Activated CD4-positive, CD25-positive, alpha-beta regulatory T cell treated with anti-CD3 and anti-CD28 coated beads, Interleukin-2, amount 50 U/mL, for 16 hours (primary cell): ENCODE measurements at places on chromosomes 7 and 10.

- DNase-seq = no peak
Measured at GRCh38 chr10:48391994-48392393, 85.5 kb downstream of the MAPK8 start.

DNA sequence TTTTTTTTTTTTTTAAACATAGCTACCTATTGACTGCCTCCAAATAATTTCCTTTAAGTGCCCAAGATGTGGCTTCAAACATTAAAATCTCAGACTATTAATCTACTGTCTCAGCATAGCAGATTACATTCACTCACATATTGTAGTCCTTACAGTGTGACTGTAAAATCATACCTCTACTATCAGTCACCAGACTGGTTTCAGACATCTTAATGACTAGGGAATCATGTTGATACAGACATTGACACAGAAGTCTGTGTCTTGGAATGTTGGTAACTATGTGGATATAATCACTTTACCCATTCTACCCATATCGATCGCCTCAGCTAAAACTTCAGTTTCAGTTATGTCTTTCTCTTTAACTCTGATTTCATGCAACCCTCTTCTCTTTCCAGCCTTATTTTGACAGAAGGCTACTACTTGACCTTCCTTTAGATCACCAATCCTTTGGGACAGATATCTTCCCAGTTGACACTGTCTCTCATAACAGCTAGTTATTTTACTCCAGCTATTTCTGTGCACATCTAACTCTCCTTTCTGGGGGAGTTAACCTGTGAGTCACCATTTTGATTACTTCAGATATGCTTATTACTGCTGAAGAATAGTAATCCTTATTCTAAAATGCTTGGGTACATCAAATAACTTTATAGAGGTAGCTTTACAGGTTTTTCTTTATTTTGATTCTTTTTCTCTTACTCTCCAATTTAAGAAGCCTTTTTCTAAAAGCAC is 7.0 kb downstream of the TNKS2 start:
- DNase-seq = no peak

- DNase-seq = no peak
Measured at GRCh38 chr10:131961047-131961776, 20.5 kb downstream of the BNIP3 start.

DNA sequence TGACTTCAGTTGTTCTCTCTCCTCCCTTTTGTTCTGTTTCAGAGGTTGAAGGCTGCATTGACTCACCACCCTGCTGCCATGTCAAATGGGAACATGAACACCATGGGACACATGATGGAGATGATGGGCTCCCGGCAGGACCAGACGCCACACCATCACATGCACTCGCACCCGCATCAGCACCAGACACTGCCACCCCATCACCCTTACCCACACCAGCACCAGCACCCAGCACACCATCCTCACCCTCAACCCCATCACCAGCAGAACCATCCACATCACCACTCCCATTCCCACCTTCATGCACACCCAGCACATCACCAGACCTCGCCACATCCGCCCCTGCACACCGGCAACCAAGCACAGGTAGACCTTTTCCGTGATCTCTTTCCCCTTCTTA is 154.0 kb downstream of the TRIL start:
- DNase-seq = no peak

DNA sequence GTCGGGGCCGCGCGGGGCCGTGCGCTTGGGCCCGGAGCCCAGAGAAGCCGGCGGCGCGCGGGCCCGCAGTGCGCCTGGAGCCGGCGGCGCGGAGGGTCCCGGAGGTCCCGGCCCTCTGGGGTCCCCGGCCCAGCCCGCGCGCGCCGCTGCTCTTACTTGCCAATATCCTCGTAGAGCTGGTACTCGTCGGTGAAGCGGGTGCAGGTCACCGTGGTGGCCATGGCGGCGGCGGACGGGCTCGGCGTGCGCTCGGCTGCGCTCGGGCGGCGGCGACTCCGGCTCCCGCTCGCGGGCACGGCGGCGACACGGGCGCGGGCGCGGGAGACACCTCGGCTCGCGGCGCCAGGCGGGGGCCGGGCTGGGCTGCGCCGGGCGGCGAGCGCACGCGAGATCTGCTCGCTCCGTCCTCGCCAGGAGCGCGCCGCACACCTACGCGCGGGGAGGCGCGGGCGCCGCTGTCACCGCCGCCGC is at the start of gene CAMK2B:
TSS of gene CAMK2B (minus strand) at position 394 of the 471 bp plus-strand sequence. CDS start at position 221, 173 bp downstream.
- no peak for DNase-seq

- DNase-seq = no peak
Measured at GRCh38 chr7:309586-310228, 19.7 kb downstream of the FOXL3 start.

GRCh38 chr7:91771394-91771793 is 109.1 kb downstream of the MTERF1 start:
- no peak for DNase-seq

- no peak for DNase-seq
Measured at GRCh38 chr7:117009705-117010361, 56.5 kb downstream of the ST7 start.

DNA sequence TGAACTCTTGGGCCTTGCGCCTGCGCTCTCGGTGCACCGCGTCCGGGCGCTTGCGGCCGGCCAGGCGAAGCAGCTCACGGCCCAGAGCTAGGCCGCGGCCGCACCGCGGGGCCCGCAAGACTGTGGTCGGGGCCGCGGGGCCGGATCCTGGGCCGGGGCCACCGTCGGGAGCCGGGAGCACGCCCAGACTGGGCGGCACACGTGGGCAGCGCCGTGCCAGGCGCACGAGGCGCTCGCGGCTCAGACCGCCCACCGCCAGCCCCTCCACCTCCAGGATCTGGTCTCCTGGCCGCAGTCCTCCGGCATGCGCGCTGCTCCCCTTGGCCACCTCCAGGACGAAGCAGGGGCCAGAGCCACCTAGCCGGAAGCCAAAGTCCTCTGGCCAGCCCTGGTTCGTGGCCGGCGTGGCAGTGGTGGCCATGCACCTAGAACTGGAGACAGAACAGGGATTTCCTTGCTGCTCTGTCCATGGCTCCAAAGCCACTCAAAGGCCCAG is at the start of gene GRID2IP:
TSS of gene GRID2IP (minus strand) at position 446 of the 496 bp plus-strand sequence. CDS start at position 421, 25 bp downstream.
- DNase-seq = no peak

GRCh38 chr10:29689001-29689400 is 54.2 kb upstream of the SVIL start:
- DNase-seq = no peak

GRCh38 chr7:155962191-155962967 is 150.1 kb upstream of the SHH start:
- no peak for DNase-seq

DNA sequence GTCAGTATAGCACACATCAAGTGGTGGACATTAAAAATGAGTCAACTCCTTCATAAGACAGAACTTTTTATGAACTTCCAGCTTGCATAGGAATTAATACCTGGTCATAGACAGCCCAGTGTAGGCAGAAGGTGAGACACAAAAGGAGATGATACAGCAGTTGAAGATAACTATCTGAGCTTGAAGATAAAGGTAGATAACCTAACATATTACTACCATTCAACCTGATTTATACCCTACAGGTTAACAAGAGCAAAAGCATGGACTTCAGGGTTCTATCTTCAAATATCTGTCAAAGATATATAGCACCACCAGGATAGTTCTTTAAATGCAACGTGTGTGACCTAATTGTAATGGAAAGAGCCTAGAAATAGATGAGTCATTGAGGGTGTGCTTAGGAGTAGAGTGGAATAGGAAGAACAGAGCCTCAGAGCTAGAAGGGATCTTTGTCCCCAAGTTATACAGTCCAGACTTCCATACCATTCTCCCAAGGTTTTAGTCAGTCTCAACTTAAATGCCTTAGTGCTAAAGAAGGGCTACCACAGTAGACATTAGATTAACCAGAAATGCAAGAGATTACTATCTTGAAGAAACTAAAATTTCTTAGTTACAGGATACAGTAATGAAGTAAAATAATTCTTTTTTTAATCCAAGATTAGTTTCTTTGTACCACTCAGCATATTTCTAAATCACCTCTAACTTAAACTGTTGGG is 9.2 kb downstream of the ZNF800 start:
- no peak for DNase-seq

DNA sequence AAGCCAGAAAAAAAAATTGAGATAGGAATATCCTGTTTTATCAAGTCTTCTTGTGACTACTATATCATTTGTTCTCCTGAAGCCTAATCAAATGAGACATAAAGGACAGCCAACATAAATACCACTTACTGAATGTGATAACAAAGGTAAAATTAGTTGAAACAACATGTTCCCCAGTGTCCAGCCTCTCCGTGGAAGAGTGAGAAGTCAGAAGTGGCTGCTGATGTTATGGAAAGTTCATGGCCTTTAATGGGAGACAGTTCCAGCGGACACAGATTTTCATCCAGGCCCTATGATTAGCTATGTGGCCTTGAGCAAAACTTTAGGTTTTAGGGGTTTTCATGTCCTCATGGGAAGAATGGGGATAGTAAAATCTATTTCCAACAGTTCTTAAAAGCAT is 724.3 kb downstream of the SUGCT start:
- no peak for DNase-seq

GRCh38 chr7:155764438-155764793 is 47.8 kb downstream of the SHH start:
- DNase-seq = no peak

GRCh38 chr10:100184840-100185239 is 989 bp downstream of the ERLIN1 start:
- DNase-seq = no peak

DNA sequence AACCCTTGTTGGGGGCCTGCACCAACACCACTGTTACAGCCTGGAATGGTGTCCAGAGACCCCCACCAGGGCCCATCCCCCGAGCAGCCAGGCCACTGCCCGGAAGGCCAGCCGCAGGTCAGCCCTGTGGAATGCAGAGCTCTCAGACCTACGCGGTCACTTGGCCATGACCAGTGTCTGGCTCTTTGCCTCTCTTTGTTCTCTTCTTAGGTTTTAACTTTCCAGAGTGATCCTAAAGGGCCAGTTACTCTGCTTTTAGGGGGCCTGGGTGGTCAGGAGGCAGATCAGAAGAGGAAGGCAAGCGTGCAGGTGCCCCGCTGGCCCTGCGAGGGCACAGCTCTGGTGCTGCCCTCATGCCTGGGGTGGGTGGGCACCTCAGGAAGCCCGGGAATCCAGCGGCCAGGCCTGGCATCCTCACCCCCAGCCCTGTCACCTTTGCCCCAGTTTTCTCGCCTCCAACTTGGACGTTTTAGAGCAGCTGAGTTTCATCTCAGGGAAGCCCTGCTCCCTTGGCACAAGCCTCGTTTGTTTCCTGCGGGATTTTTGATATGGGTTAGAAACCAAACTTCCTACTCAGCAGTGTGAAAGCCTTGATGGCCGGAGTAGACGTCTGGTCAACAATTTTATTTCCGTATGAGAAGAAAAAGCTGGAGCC is 62.5 kb upstream of the CHST15 start:
- DNase-seq = no peak

- no peak for DNase-seq
Measured at GRCh38 chr10:1526436-1527055, 210.8 kb downstream of the ADARB2 start.

- DNase-seq = no peak
Measured at GRCh38 chr10:133131053-133131452, 29.0 kb upstream of the KNDC1 start.

- no peak for DNase-seq
Measured at GRCh38 chr10:116298586-116298985, 25.6 kb upstream of the GFRA1 start.

GRCh38 chr10:100481462-100482081 is 18.8 kb downstream of the WNT8B start:
- peak; percentile 84 for DNase-seq

DNA sequence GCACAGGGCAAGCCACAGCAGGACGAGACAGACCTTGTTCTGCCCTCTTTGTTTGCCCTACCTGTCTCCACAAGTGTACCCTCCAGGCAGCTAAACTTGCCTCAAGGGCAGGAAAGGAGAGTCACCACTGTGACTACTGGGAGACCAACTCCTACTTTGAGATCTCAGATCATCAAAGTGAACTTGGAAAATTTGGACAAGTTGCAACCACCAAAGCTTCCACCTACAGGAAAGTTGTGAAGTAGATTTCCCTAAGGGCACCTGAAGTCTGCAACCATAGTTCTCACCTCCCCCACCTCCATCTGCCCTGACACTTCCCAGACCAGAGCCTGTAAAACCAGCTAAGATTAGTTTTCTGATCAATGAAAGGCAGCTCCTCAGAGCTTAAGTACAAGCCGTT is 2.5 kb upstream of the WDR91 start:
- DNase-seq = no peak

DNA sequence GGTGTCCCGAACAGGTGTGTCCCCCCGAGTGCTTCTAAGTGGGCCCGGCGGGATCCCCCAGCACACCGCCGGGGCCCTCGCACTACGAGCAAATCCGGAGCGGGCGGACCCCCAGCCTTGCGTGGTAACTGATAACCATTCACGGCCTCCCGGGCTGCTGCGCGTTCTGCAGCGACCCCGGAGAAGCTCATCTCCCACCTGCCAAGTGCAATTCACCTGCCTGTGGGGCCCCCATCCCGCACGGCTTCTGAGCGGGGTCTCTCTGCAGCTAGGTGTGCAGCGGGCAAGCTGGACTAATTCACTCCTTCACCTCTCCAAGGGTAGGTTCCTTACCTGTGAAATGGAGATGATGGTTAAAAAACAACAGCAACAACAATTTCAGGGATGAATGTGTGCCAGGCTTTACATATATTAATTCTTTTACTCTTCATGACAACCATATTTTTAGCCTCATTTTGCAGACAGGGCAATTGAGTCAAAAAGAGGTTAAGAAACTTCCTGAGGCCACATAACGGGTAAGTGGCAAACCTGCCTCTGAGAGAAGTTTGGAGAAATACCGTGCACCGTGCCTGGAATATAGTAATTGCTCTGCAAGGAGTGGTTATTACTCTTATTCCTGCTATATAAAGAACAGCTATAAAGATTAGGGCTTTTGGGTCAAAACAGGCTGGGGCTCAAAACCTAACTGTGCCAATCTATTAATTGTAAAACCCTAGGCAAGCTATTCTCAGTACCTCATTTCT is 652 bp upstream of the PODXL start:
- no peak for DNase-seq

GRCh38 chr7:29045258-29046086 is 87.3 kb upstream of the TRIL start:
- no peak for DNase-seq

DNA sequence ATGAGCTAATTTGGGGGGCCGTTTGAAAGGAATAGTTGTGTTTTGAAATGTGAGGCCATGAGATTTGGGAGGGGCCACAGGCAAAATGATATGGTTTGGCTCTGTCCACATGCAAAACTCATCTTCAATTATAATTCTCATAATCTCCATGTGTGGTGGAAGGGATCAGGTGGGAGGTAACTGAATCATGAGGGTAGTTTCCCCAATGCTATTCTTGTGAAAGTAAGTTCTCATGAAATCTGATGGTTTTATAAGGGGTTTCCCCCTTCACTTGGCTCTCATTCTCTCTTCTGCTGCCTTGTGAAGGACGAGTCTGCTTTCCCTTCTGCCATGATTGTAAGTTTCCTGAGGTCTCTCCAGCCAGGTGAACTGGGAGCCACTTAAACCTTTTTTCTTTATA is 490.8 kb upstream of the GRM3 start:
- no peak for DNase-seq

DNA sequence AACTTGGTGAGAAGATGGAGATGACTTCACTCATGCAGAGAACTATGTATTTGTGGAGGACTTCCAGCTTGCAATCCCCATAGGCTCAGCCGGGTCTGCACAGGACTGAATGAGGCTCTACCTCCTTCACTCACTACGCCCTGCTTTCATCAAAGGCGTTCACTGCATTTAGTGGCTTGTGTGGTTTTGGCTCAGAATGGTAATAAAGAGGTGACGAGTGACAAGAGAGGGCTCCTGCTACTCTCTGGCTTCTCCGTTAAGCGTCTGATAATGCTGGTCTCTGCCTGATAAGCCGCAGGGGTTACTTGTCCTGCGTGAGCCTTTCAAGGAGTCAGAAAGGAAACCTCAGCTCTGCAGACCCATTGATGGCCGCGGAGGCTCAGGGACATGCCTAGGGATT is 343.4 kb downstream of the PRPF18 start:
- no peak for DNase-seq

GRCh38 chr10:72334825-72335393 is 19.8 kb downstream of the DNAJB12 start:
- peak; percentile 64 for DNase-seq
